GM18507 (cell line): ENCODE measurements at places on chromosomes 16 and 17.

- no peak for DNase-seq
Observed at GRCh38 chr17:66347661-66348514, 45.5 kb downstream of the PRKCA start.

GRCh38 chr17:17129466-17129865 is 76.7 kb downstream of the PLD6 start:
- DNase-seq, result no peak

- DNase-seq, result no peak
Observed at GRCh38 chr17:80742091-80742490, 197.5 kb downstream of the RPTOR start.

DNA sequence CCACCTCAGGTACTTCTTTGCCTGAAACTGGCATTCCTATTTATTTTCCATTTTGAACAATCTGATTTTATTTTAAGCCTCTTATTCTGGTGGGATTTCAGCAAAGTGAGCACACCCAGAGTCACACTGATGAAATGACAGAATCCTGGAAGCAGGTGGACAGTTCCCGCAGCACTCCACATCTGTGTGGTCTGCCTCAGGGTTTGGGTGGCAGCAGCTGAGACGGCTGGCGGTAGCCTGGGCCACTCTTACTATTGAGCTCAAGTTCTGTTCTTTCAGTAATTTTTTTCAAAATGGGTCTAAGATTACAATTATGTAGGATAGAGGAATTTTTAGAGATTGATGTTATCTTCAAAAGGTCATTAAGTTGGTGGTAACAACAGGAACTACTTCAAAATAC is 32.5 kb upstream of the ENDOV start:
- no peak for DNase-seq

DNA sequence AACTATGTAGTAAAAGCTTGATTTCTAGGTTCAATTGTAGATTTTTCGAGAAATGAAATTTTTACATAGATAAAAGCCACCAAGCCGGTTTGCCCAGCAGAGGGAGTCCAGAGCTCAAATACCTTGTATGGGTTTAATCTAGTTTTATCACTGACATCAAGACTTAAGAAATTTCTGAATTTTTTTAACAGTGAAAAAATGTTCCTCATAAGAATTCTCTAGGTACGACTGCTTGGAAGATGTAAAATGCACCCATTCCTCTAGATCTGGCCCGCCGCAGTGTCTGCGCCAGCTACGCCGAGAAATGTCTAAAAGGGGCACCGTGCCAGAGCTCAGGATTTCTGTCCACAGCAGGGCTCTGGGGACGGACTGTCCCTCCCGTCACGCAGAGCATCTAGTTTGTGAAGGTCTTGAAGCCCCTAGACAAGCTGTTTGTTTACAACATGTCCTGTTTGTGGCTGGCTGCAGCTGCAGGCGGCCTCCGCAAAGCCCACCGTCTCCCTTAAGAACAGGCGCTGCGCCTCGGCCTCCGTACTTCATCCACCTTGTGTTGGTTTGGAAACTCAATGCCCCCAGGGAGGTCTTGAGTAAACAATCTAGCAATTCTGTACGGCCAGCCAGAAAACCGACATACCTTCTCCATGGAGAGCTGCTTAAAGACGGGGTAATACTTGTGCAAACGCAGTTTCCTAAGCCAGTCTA is 24.8 kb downstream of the MAP1LC3B start:
- DNase-seq, result no peak

DNA sequence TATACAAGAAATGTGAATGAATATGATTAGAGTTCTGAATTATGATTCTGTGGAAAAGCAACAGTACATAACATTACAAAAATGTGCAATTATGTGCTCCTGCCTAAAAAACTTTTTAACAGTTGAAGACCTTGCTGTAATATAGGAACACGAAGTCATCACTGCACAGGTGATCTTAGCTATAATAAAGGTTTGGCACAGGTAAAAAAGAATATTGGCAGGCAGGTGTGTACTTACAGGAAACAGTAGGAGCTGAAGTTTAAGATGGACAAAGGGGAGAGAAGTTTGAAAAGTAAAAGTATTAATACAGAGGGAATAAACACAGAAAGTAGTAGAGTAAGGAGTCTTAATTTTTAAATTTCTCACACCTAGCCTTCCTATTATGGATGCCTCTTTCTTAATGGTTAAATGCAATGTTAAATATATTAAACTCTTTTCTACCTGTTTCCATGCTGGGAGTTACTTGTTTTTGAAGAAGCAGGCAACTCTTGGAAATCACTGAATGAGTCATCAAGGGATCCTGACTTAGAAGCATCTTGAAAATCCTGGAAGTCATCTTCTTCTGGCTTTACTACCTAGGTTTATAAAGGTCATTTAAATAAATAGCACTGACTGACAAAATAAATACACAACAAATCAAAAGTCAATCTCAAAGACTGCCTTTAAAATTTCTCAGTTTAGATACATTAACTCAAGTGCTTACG is 40.7 kb downstream of the SYNRG start:
- DNase-seq, result no peak

GRCh38 chr17:79530361-79531105 is 80.3 kb downstream of the RBFOX3 start:
- no peak for DNase-seq

GRCh38 chr17:15926039-15926740 is 18.7 kb upstream of the ADORA2B start:
- no peak for DNase-seq

DNA sequence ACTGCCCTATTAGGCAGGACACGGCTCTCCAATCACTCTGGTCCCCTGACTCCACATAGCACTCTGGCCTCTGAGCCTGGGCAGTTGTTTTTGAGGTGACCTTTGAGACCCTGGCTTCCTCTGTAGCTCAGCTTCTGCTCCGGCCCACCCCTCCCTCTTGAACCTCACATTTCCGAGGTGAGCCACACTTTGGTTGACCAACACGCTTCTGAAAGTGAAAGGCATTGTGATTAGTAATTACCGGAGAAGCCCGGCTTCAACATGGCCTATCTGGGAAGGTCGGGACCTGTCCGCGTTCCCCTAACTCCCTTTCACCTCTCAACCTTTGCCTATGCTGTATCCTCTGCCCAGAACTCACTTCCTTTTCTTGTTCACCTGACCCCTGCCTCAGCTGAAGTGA is 10.3 kb upstream of the ITGAX start:
- DNase-seq, result peak; percentile 65

DNA sequence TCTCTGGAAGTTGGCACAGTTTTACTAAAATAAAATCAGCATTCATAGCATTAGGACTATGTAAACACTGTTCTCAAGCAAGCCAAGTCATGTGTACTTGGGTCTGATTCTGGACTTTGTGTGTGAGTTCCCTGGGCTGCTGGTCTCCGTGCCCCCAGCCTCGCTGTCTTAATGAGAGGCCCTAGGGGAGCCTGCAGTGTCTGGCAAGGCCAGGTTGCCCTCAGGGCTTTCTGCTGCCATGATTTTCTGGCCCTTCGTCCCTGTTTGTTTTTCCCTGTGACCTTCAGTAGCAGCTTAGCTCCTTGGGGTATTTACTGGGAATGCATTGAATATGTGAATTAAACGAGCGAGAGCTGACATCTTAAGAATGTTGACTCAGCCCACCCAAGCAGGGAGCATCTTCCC is 161.8 kb downstream of the RPTOR start:
- no peak for DNase-seq

- no peak for DNase-seq
Observed at GRCh38 chr17:8080208-8080798, 7.2 kb downstream of the ALOX12B start.
